ENCODE measurements at places on chromosomes 2 and 18.

DNA sequence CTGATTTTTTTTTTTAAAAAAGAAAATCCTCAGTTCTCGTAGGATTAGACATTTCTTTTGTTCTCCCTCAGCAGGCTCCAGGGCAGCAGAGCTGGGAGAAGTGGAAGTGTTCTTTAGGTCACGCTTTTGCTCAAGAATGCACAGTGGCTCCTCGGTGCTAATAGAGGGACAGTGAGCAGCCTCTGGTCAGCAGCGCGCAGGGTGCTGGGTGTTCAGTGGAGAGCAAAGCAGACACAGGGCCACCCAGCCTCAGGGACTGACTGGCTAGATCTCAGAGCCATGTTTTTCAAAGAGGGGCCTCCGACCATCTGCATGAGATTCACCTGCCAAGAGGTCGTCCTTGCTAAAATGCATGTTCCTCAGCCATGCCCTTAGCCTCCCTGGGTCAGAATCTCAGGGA lies 218.8 kb downstream of the HAUS1 start:
- DNase-seq, result no peak

- DNase-seq, result no peak
Measured at GRCh38 chr2:128496700-128497099, 178.0 kb upstream of the HS6ST1 start.

GRCh38 chr2:238985931-238986446 lies 138.1 kb downstream of the TWIST2 start:
- DNase-seq, result no peak

DNA sequence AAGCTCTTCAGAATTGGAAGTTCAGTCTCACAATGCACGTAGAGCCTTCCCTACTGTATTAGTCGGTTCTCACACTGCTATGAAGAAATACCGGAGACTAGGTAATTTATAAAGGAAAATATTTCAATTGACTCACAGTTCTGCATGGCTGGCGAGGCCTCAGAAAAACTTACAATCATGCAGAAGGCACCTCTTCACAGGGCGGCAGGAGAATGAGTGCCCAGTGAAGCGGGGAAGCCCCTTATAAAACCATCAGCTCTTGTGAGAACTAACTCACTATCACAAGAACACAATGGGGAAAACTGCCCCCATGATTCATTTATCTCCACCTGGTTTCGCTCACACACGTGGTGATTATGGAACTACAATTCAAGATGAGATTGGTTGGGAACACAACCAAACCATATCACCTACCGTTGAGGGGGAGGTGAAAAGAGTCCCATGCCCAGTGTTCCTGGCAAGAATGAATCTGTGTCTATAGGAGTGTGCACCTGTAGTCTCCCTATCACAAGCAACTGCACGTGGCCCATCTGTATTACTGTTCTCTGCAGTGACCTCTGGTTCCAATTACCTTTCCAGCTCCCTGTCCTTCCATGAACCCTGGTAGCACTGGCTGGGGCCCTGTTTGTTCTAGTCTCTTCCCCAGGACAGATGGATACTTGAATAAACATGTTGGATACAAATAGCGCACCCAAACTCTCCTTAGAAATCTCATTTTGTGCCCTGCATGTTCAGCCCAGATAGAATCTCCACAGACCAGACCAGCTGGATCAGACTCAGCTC lies 44.4 kb upstream of the ATL2 start:
- DNase-seq, result no peak

- DNase-seq, result no peak
Measured at GRCh38 chr2:80080957-80081356, 223.6 kb downstream of the LRRTM1 start.

- no peak for DNase-seq
Measured at GRCh38 chr2:69210385-69210784, 176.6 kb downstream of the GFPT1 start.

DNA sequence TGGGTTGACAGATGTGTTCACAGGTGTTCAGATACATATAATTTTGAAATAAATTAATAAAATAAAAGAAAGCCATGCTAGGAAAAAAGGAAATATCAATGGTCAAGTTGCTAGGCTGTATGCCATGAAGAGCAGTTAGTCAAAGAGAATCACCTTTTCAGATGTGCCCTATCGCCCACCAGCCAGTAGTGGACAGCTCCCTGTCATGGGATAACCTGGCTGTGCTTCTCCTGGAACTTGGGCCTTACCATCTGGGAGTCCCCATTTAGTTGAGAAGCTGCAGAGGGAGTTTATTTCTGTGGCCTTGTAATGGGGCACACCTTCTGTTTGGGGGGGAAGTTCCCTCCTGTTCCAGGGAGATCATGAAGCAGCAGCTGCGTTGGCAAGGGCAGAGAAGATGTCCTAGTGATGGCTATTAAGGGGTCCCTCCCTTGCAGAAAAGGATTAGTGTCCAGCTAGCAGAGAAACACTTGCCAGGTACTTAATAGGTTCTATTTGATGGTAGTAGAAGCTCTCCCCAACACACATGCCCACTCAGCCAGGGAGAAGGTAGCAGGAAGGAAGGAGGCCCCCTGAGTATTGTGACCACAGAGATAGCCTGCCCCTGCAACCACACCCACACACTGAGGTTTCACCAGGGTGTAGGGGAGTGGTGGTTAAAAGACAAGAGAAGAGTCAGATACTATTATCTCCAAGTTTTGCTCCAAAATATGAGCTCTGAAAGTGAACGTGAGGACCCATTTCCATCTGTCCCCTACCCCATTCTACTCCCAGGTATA lies 117.7 kb downstream of the B3GNT2 start:
- DNase-seq, result no peak

- no peak for DNase-seq
Measured at GRCh38 chr2:73112026-73112912, 479 bp downstream of the RAB11FIP5 start.

GRCh38 chr18:44871771-44872170 lies 191.1 kb downstream of the SETBP1 start:
- DNase-seq, result no peak

GRCh38 chr2:139293992-139294548 lies 513.9 kb upstream of the NXPH2 start:
- DNase-seq, result no peak

- DNase-seq, result no peak
Measured at GRCh38 chr18:21741562-21742314, 1.1 kb downstream of the MIB1 start.

GRCh38 chr2:109052922-109053321 lies 63.9 kb upstream of the EDAR start:
- no peak for DNase-seq

- DNase-seq, result no peak
Measured at GRCh38 chr2:177551989-177552421, 159.4 kb downstream of the AGPS start.

GRCh38 chr2:216119986-216120385 lies 10.8 kb downstream of the XRCC5 start:
- DNase-seq, result no peak

- DNase-seq, result no peak
Measured at GRCh38 chr2:43803113-43803512, 29.3 kb downstream of the DYNC2LI1 start.

DNA sequence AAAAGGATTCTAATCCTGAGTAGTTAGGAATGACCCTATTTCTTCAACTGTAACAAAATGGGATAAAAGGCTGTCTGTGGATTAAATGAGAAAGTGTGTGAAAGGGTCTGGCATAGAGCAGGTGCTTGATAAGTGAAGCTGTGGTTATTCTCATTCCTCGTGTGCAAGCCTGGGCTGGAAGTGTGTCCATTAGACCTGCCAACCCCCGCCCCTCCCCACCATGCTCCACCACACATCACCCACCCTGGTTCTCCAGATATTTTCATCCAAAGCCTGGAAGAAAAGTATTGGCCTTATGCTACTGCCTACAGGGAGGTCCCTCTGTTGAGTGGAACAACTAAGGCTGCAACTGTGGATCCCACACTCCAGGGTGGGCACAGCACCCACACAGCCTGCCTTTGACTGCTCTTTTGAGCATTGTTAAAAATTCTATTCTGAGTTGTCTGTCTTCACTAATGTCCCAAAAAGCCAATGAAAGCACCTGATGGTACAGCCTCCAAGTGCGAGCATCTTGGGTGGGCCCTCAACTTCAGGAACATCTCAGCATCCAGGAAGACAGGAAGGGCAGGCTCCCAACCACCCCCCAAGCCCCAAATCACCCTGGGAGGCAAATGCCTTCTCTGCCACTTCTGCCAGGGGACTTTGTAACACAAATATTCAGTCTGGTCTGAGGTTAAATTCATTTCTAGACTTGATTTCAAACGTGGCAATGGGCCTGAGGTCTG lies 102.8 kb upstream of the PPP1CB start:
- DNase-seq, result no peak

DNA sequence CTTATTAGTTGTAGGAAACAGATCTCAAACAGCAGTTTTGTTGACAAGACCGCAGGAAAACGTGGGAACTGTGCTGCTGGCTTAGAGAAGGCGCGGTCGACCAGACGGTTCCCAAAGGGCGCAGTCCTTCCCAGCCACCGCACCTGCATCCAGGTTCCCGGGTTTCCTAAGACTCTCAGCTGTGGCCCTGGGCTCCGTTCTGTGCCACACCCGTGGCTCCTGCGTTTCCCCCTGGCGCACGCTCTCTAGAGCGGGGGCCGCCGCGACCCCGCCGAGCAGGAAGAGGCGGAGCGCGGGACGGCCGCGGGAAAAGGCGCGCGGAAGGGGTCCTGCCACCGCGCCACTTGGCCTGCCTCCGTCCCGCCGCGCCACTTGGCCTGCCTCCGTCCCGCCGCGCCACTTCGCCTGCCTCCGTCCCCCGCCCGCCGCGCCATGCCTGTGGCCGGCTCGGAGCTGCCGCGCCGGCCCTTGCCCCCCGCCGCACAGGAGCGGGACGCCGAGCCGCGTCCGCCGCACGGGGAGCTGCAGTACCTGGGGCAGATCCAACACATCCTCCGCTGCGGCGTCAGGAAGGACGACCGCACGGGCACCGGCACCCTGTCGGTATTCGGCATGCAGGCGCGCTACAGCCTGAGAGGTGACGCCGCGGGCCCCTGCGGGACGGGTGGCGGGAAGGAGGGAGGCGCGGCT lies at the start of gene TYMS:
TSS of gene TYMS (plus strand) at position 343 of the 690 bp plus-strand sequence. CDS start at position 433, 90 bp downstream.
- no peak for DNase-seq

GRCh38 chr2:67463810-67464209 lies 66.7 kb downstream of the ETAA1 start:
- no peak for DNase-seq

GRCh38 chr18:23872701-23873550 lies 141.6 kb upstream of the TTC39C start:
- DNase-seq, result no peak

DNA sequence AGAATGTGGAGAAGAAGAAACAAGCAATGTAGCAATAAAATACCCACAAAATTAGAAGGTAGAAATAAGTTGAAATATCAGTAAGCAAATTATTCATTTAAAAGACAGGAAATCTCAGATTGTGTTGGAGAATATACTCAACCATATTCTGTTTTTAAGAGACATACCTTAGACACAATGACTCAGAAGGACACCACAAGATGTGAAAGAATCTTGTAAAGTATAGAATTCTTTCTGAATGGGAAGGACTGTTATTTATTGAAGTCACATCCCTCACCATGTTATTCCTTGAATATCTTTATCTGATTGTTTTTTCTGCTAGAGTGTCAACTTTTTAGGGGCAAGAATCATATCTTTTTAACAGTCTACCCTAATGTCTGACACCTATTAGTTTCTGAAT lies 50.4 kb downstream of the CTAGE1 start:
- DNase-seq, result no peak

DNA sequence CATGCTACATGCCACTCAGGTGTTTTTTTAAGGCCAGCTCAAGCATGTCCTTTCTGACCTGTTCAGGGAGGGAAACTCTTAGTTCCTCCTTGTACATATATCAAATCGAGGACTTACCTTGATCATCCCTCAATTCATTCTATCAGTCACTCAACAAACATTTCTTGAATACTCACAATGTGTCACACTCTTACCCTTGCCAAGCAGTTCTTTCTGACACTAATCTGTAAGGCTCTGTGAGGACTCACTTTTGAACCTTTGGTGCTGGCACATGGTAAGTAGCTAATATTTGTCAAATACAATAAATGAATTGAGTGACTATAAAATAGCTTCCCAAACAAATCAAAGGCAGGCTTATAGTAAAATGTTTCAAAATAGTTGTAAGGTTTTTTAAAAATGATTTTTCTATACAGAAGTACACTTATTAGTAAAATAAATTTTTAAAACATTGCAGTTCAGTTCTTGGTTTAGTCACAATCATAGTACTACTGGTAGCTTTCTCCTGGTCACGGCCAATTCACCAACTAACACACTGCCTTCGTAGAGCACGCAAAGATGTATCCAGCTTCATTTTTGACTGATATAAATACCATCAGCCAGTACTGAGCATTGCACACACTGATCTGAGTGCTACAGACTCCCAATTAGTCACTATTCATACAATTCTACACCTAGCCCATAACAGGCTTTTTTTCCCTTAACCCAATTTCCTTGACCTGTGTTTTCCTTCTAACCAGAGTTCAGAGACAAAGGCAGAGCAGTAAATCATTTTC lies 50.9 kb downstream of the ZEB2 start:
- no peak for DNase-seq

- DNase-seq, result no peak
Measured at GRCh38 chr2:39247512-39248043, 3.8 kb upstream of the CDKL4 start.

GRCh38 chr2:241213041-241213440 lies 24.6 kb downstream of the ANO7 start:
- no peak for DNase-seq

DNA sequence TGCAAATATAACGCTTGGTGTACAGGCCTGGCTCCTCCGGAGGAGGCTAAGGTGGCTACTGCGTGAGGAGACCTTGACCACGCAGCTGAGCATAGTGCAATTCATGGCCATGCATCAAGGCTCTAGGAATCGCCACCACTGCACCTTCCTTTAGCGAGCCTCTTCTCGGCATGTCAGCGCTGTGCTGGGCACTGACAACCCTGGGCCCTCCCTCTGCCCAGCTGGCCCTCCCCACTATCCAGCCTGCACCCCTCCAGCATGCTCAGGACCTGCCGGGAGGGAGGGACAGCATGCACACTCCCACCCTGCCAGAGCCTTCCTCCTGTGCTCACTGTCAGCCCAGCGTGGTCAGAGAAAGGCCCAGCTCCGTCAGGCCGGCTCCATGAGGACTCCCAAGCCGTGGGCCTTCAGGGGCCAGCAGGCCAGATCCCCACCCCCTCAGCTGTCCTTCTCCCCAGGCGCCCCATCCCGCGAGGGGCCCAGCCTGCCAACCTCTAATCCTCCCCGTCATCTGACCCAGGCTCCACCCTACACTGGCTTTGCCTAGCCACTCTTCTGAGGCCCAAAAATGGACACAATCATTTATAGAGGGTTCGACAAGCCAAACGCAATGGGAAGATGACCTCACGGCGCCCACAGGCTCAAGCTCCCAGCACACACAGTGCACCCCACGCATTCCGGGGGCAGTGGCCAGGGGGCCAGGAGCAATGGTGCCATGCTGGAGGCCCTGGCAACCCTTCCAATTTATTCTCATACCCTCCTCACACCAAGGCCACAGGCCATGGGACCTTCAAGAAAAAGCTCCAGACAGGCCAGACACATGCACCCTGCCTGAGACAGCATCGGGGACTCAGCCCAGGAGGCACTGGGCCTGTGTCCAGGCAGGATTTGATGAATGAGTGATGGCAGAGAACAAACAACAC lies 3.5 kb downstream of the BIN1 start:
- no peak for DNase-seq

GRCh38 chr2:188353282-188353681 lies 61.6 kb downstream of the GULP1 start:
- no peak for DNase-seq
